ENCODE measurements at places on chromosomes 16 and 17. TPM values are rescaled to one million over a fixed set of nuclear protein-coding genes. Genes with fewer than 3 reads are reported as not detected.

The CES1 gene
- total RNA-seq: 1.5 TPM

The NPB gene
- 0.57 TPM for total RNA-seq

The ELMO3 gene
- total RNA-seq: 2.6 TPM

The GDPD3 gene
- total RNA-seq: 7.9 TPM

The FGF11 gene
- 3.4 TPM for total RNA-seq

The ERBB2 gene
- 5.2 TPM for total RNA-seq

The TP53TG3B gene
- total RNA-seq: not detected

The NPIPB2 gene
- 22.2 TPM for total RNA-seq

The FADS6 gene
- not detected for total RNA-seq

The QRICH2 gene
- total RNA-seq: 2.1 TPM

The ORC6 gene
- 31.4 TPM for total RNA-seq

The DLX3 gene
- not detected for total RNA-seq

GRCh38 chr16:72915331-72915730 is 132.6 kb downstream of the ZFHX3 start:
- H3K27me3 ChIP-seq: no peaks in the 10 kb centered on the region
- no peaks in the 10 kb centered on the region for H3K4me1 ChIP-seq
- no peak overlapping the region for H3K27ac ChIP-seq
- no peak for DNase-seq
- H3K4me3 ChIP-seq: no peak overlapping the region

DNA sequence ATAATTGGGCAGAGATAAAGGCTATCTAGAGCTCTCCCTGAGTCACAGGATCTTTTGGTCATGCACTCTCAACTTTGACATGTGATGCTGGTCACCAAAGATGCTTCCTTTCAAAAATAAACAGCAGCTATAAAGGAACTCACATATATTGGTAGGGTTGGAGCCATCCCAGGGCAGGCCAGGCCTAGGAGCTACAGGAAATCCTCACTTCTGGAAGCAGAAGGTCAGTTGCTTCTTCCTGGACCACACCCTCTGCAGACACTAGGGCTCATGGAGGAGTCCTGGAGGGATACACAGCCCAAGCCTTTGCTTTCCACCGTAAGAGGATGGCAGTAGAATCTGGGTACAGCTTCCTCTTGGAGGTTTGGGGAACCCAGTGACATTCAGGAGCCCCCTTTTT is 24.6 kb downstream of the SOST start:
- H3K27ac ChIP-seq: no peak overlapping the region
- H3K36me3 ChIP-seq: no peaks in the 10 kb centered on the region
- DNase-seq: no peak
- H3K4me1 ChIP-seq: no peaks in the 10 kb centered on the region
- no peaks in the 10 kb centered on the region for H3K27me3 ChIP-seq
- H3K4me3 ChIP-seq: no peak overlapping the region

GRCh38 chr16:85563515-85564276 is 49.4 kb upstream of the GSE1 start:
- H3K27me3 ChIP-seq: no peaks in the 10 kb centered on the region
- H3K27ac ChIP-seq: no peak overlapping the region
- peaks cover 28% of the 10 kb centered on the region for H3K4me1 ChIP-seq
- DNase-seq: no peak
- no peaks in the 10 kb centered on the region for H3K36me3 ChIP-seq

GRCh38 chr16:82201926-82202325 is 31.9 kb upstream of the MPHOSPH6 start:
- H3K36me3 ChIP-seq: no peaks in the 10 kb centered on the region
- no peaks in the 10 kb centered on the region for H3K27me3 ChIP-seq
- H3K4me3 ChIP-seq: no peak overlapping the region
- H3K27ac ChIP-seq: no peak overlapping the region

- no peaks in the 10 kb centered on the region for H3K36me3 ChIP-seq
- H3K4me1 ChIP-seq: no peaks in the 10 kb centered on the region
- H3K27me3 ChIP-seq: no peaks in the 10 kb centered on the region
- H3K4me3 ChIP-seq: no peak overlapping the region
- no peak for DNase-seq
These were observed 8.4 kb upstream of the ARHGAP17 start for GRCh38 chr16:25023556-25023955.

DNA sequence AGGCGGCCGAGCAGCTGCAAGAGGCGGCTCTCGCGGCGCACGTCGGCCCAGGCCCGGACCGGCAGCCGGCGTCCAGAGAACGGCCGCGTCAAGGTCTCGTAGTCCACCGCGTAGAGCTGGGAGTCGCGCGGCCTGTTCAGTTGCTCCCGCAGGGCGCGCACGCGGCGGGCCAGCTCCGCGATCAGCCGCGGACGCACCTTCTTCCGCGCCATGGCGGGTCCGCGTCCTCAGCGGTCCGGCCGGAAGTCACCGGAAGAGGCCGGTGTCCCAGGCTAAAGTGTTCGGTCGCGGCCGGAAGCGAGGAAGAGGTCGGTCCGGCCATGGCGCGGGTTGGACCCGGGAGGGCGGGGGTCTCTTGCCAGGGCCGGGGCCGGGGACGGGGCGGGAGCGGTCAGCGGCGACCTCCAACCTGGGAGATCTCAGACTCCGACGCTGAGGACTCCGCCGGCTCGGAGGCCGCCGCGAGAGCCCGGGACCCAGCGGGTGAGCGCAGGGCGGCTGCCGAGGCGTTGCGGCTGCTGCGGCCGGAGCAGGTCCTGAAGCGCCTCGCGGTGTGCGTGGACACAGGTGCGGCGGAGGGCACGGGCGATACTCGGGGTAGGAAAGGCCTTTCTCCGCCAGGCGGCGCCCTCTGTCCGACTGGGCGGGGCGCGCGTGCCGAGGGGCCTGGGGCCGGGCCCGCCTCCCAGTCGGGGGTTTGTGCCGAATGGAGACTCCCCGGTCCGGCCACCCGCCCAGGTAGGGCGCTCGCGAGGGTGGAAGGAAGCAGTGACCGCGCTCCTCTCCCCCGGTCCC is at the start of gene MRPS34:
Gene MRPS34, minus strand, starts transcription at position 227 of the 795 bp plus-strand sequence. Its CDS starts 15 bp downstream, at position 212.
- H3K4me1 ChIP-seq: peaks cover 13% of the 10 kb centered on the region
- peak within 1 kb of the TSS; percentile 70 for H3K4me3 ChIP-seq
- no peaks in the 10 kb centered on the region for H3K27me3 ChIP-seq
- DNase-seq: peak; percentile 73
- peak within 1 kb of the TSS; percentile 85 for H3K27ac ChIP-seq

GRCh38 chr16:57911743-57912142 is 59.2 kb downstream of the CNGB1 start:
- no peak overlapping the region for H3K27ac ChIP-seq
- H3K4me3 ChIP-seq: no peak overlapping the region

- H3K4me1 ChIP-seq: no peaks in the 10 kb centered on the region
- no peaks in the 10 kb centered on the region for H3K36me3 ChIP-seq
- H3K27me3 ChIP-seq: no peaks in the 10 kb centered on the region
- DNase-seq: no peak
- H3K4me3 ChIP-seq: peak overlapping the region; percentile 60
These were observed 486 bp upstream of the PLLP start for GRCh38 chr16:57284952-57285363.

DNA sequence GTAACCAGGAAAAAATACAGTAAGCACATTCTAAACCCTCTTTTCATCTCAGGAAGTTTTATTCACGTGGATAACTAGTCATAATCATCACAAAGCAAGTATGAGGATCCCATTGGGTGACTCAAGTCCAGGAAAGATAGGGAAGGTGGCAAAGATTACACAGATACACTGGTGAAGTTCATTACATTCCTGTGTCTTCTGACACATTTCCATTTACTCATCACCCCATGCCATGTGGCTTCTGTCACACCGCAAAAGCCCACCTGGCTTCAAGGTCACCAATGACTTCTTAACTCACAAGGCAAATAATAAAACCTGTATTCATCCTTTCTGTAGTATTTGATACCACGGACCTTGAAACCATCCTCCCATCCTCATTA is 17.0 kb downstream of the HS3ST3A1 start:
- H3K36me3 ChIP-seq: no peaks in the 10 kb centered on the region
- no peak overlapping the region for H3K27ac ChIP-seq
- H3K4me3 ChIP-seq: no peak overlapping the region

GRCh38 chr16:75343286-75343685 is 90.0 kb downstream of the CFDP1 start:
- H3K27ac ChIP-seq: no peak overlapping the region
- no peak for DNase-seq
- no peaks in the 10 kb centered on the region for H3K36me3 ChIP-seq
- no peaks in the 10 kb centered on the region for H3K27me3 ChIP-seq

DNA sequence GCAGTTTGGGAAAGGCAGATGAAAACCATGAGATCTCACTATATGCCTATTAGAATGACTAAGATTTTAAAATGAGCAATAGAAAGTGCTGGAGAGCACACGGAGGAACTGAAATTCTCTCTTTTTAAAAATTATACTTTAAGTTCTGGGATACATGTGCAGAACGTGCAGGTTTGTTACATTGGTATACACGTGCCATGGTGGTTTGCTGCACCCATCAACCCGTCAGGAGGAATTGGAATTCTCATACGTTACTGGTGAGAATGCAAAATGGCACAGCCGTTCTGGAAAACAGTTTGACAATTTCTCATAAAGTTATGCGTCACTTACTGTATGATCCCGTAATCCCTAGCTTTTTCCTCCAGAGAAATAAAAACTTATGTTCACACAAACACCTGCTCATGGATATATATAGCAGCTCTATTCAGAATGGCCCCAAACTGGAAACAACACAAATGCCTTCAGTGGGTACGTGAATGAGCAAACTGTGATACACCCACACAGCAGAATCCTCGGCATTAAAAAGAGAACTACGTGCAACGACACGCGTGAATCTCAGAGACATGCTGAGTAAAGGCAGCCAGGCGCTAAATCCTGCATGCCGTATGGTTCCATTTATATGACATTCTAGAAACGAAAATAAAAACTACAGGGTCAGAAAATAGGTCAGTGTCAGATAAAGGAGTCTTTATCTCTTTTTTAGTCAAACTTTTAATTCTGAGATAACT is 11.8 kb downstream of the PIK3R6 start:
- no peak overlapping the region for H3K4me3 ChIP-seq
- peaks cover 7% of the 10 kb centered on the region for H3K4me1 ChIP-seq
- H3K27ac ChIP-seq: no peak overlapping the region
- H3K36me3 ChIP-seq: no peaks in the 10 kb centered on the region
- no peaks in the 10 kb centered on the region for H3K27me3 ChIP-seq

DNA sequence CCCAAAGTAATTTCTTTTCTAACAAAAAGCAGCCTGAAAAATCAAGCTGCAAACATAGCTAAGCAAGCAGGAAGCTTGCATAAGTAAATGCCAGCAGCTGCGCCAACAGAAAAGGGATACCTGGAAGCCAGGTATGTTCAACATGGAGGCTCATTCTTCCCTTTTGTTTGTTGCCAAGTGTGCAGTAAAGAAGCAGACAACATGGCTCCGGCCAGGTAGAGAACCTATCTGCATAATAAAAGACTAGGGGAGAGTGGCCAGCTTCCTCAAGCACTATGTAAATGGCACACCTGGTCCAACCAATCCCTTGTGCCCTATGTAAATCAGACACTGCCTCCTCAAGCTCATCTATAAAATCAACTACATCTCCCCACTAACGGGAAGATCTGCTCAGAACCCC is 1407.0 kb downstream of the CDH11 start:
- H3K36me3 ChIP-seq: no peaks in the 10 kb centered on the region
- H3K4me1 ChIP-seq: no peaks in the 10 kb centered on the region
- DNase-seq: no peak
- no peak overlapping the region for H3K4me3 ChIP-seq
- no peaks in the 10 kb centered on the region for H3K27me3 ChIP-seq

GRCh38 chr17:2881295-2881694 is 85.1 kb downstream of the RAP1GAP2 start:
- no peak overlapping the region for H3K4me3 ChIP-seq
- H3K36me3 ChIP-seq: no peaks in the 10 kb centered on the region
- no peak overlapping the region for H3K27ac ChIP-seq
- no peak for DNase-seq
- no peaks in the 10 kb centered on the region for H3K4me1 ChIP-seq

GRCh38 chr17:12127667-12128066 is 107.0 kb downstream of the MAP2K4 start:
- no peak overlapping the region for H3K4me3 ChIP-seq
- no peak overlapping the region for H3K27ac ChIP-seq
- H3K4me1 ChIP-seq: no peaks in the 10 kb centered on the region

GRCh38 chr17:42783791-42784138 is 3.4 kb downstream of the WNK4 start:
- H3K4me1 ChIP-seq: peaks cover 16% of the 10 kb centered on the region
- no peak overlapping the region for H3K4me3 ChIP-seq
- DNase-seq: no peak

DNA sequence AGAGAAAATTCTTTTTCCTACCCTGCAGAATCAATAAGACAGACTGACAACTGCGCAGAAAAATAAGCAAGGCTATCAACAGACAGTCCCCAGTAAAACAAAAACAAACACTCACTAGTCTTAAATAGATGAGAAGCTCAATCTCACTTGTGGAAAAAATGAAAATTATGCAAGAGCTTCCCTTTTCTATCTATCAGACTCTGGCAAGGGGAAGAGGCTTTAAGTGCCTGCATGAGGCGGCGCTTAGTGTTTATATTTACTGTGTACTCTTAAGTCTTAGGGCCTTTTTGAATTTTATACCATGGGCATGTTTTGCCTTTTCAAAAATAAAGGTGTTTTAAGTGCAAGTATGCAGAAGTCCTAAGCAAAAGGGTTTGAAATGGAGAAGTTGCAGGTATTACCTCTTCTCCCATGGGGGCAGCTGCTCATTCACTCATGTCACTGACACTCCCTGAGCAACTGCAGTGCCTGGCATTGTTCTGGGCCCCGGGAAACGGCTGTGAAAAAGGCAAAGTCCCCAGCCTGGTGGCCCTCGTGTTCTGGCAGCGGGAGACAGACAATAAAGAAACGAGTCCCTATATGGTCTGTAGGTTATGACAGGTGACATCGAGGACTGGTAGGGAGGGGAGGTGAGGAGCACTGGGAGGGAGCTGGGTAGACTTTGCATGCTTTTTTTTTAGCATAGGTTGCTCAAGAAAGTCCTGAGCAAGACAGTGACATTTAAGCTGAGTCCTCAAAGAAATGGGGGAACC is 35.2 kb downstream of the HSBP1 start:
- no peak overlapping the region for H3K4me3 ChIP-seq
- no peak overlapping the region for H3K27ac ChIP-seq
- no peaks in the 10 kb centered on the region for H3K36me3 ChIP-seq
- H3K4me1 ChIP-seq: no peaks in the 10 kb centered on the region
- H3K27me3 ChIP-seq: no peaks in the 10 kb centered on the region

DNA sequence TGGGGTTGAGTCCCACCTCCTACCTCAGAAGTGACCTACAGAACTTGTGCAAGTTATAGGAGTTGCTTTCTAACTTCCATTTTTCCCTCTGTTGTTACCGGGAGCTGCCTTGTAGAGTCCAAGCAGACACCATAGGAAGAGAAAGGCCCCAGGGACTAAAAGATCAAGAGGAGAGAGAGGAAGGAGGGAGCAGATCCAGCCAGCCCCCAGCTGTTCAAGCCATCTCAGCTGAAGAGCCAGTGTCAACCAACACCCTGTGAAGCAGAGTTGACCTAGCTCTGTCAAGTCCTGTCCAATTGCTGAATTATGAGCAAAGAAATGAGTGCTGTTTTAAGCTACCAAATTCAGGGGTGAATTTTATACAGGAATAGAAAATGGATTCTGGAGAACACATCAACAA is 34.9 kb upstream of the CACNG4 start:
- no peak overlapping the region for H3K27ac ChIP-seq
- DNase-seq: no peak
- H3K4me3 ChIP-seq: no peak overlapping the region
- H3K36me3 ChIP-seq: no peaks in the 10 kb centered on the region
- no peaks in the 10 kb centered on the region for H3K4me1 ChIP-seq
- H3K27me3 ChIP-seq: no peaks in the 10 kb centered on the region

Measured in naive thymus-derived CD4-positive, alpha-beta T cell (primary cell).